Smooth muscle cell of the umbilical artery (primary cell): ENCODE measurements at places on chromosomes 12 and 14. TPM values are rescaled to one million over a fixed set of nuclear protein-coding genes. Genes with fewer than 3 reads are reported as not detected.

The TAOK3 gene
- 41.3 and 52.7 TPM in 2 replicates for total RNA-seq

The GYS2 gene
- total RNA-seq, result not detected in 2 replicates

The B4GALNT1 gene
- total RNA-seq, result 3.3 and 7.1 TPM in 2 replicates

The PPP4R3A gene
- total RNA-seq, result 60.6 and 81.0 TPM in 2 replicates

The TSFM gene
- 13.1 and 15.5 TPM in 2 replicates for total RNA-seq

The NOXRED1 gene
- total RNA-seq, result 0.55 TPM in 1 of 2 replicates, not detected in the other

The DGKA gene
- total RNA-seq, result 45.1 and 84.2 TPM in 2 replicates

The PPP1CC gene
- 72.2 and 93.4 TPM in 2 replicates for total RNA-seq

The SRGAP1 gene
- 6.2 and 28.0 TPM in 2 replicates for total RNA-seq

The GALNT16 gene
- total RNA-seq, result 2.1 and 5.0 TPM in 2 replicates

The SERPINA3 gene
- total RNA-seq, result 4.6 and 38.6 TPM in 2 replicates

The NTF3 gene
- total RNA-seq, result 7.1 and 13.9 TPM in 2 replicates

The CISTR gene
- total RNA-seq, result not detected in 2 replicates

The OR2AP1 gene
- total RNA-seq, result not detected in 2 replicates

The PRR4 gene
- 1.2 and 2.0 TPM in 2 replicates for total RNA-seq

The KRT79 gene
- total RNA-seq, result not detected in 2 replicates

The TAS2R30 gene
- total RNA-seq, result 5.0 and 8.9 TPM in 2 replicates

The MYO1A gene
- not detected in 2 replicates for total RNA-seq

The CFAP73 gene
- total RNA-seq, result not detected in 2 replicates

The PLEKHH1 gene
- 1.0 and 1.5 TPM in 2 replicates for total RNA-seq

The RAB15 gene
- total RNA-seq, result 1.8 and 3.6 TPM in 2 replicates

The NEMF gene
- total RNA-seq, result 67.4 and 86.0 TPM in 2 replicates

The ADSS1 gene
- total RNA-seq, result 7.7 and 12.2 TPM in 2 replicates

The BICDL1 gene
- total RNA-seq, result under 0.01 and 0.46 TPM in 2 replicates

The DPPA3 gene
- not detected in 2 replicates for total RNA-seq

The GALC gene
- 34.4 and 57.0 TPM in 2 replicates for total RNA-seq

The MSI1 gene
- not detected in 2 replicates for total RNA-seq
